ENCODE measurements at places on chromosomes 6 and 20.

- no peak for ATAC-seq
Observed at GRCh38 chr20:41786158-41786557, 168.0 kb upstream of the CHD6 start.

DNA sequence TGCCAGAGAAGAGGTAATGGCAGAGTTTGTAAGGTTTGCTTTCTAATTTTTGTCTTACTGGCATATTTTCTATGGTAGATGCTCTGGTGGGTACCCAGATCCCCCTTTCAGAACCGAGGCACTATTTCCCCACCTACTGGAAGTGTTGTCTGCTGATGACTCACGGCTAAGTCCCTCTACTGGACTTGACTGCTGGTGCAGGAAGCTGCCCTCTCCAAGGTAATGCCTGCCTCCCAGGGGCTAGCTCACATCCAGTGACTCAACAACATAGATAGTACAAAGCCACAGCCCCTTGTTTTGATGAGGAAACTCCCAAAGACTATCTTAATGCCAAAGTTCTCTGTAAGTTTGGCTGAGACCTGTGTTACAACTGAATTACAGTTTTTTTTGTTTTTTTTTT lies 285.4 kb upstream of the FLRT3 start:
- ATAC-seq, result peak; percentile 80

DNA sequence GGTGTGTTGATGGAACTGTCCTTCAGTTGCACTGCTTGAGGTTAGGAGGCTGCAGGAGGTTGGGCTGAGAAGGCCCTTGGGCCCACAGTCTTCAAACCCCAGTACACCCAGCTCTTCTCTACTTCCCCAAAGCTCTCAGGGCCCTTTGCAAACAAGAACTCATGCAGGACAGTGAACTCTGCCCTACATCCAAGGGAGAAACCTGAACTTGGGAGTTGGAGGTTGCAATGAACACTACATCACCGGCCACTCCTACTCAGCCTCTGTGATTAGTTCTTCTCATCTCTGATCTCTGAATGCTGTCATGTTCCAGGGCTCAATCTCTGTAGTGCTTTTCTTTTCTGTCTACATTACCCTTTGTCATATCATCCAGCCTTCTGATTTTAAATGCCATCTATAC lies 148.5 kb upstream of the PDE7B start:
- ATAC-seq, result no peak

DNA sequence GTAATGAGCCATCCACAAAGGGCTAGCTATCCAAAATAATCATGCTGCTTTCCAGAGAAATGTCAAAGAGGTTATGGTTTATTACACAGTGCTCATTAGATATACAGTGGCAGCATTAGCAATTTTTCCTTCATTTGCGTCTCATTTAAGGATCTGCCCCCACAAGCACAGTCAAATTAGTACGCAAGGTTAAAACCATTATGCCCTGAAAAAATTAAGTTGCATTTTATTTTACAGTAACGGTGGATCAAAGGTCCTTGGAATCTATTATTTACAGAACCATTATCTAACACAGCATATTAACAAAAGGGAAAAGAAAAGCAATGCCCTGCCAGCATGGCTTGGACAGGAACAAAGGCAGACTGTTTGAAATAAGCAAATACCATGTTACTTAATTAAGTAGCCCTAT lies 144.8 kb downstream of the PDSS2 start:
- no peak for ATAC-seq

DNA sequence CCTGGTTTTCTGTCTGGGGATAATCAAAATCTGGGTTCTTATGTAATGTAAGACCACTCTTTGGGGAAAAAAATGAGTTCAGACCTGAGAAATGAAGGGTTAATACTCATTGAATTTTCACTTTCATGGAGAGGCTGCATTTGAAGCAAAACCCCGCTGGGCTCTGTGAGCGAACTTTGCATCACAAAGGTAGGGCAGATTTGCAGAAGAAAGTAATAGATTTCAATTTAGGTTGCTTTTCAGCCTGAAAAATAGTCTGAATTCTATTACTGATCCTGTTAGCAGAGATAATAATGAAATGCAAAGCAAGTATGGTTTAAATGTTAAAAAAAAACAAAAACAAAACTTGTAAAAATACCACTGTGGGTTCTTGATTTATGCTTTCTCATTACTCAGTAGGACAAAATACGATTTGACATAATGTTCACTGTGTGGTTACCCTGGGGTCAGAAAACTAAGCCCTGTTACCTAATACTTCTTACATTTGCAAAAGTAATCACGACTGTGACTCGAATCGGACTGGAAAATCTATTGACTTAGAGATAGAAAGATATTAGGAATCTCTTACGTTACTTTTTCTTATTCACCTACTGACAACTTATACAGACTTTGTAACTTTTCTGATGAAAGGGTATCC lies 72.2 kb downstream of the UST start:
- ATAC-seq, result peak; percentile 60

GRCh38 chr6:113361014-113361645 lies 496.0 kb upstream of the MARCKS start:
- no peak for ATAC-seq

GRCh38 chr20:51272401-51272800 lies 249.5 kb upstream of the KCNG1 start:
- no peak for ATAC-seq

GRCh38 chr6:116511424-116512110 lies at the start of gene CALHM5:
Gene CALHM5 (plus strand): TSS chr6:116511639. CDS start chr6:116511697, 58 bp downstream.
- ATAC-seq, result no peak

GRCh38 chr6:9405825-9406224 lies 970.5 kb upstream of the SLC35B3 start:
- ATAC-seq, result no peak

DNA sequence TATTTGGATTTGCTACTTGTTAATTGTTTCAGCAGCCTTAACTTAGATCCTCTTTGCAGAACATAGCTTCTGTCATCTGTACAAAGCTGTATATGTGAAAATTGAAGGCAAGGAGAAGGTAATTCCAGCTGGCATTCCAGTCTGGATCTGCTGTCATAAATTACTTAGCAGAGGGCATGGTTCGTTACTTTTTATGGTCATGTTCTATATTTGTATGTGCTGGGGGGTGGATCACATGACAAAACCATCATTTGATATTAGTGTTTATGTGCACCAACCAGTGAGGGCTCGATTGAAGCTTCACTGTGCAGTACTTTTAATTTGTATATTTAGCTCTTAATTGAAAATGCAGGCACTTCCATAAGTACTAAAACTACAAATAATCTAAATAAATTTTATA lies 80.2 kb downstream of the CAP2 start:
- ATAC-seq, result no peak

GRCh38 chr20:57867181-57867803 lies 157.5 kb upstream of the PMEPA1 start:
- ATAC-seq, result no peak

- ATAC-seq, result no peak
Observed at GRCh38 chr6:169545982-169546381, 155.8 kb downstream of the WDR27 start.

DNA sequence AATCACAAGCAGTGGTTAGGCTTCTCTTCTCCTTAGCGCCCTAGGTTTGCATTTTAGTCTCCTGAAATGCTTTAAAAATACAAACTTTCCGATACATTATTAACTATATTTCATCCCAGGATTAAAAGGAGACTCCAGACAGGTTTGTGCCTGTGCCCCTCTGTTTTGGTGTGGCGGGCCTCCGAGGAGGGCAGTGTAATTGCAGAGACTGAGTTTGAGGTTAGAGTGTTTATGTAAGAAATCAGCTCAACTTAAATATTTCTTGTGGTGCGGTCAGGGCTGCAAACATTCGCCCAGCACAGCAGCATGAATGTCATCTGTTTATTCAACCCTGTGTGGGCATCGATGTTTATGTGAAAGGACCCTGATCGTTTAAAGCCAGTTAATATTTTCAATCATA lies 130.4 kb upstream of the AKAP12 start:
- ATAC-seq, result no peak

DNA sequence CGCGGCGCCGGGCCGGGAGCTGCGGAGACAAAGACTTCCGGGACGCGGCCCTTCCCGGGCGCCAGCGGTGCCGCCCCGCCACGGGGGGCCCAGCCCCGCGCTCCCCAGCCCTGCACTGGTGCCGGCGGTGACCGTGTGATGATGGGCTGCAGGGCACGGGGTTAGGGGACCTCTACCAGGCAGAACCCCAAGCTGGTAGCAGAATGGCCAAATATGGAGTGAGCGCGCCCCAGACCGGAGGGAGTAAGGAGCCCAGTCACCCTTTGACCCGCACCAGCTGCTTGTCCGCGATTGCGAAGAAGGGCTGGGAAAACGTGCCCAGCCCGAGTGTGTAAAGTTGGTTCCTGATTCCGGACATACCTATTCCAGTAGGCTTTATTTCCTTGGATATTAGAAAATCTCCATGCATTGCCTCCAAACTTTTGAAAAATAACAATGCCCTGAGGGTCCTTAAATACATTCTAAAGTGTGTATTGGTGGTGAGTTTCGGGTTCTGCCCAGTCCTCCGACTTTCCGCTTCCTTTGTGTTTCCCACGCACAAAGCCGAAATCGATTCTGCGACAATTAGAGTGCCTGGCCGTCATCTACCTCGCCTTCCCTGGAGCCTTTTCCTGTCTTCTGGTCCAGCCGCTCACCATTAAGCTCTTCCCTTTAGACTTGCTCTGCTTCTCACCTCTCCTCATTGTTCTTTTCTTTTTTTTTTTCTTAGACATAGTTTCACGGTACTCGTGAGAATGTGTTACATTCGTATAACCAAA lies 1.1 kb downstream of the ABRACL start:
- ATAC-seq, result peak; percentile 52

- ATAC-seq, result no peak
Observed at GRCh38 chr20:41152108-41152757, 14.9 kb downstream of the PLCG1 start.

- ATAC-seq, result no peak
Observed at GRCh38 chr6:834866-835265, 141.9 kb upstream of the EXOC2 start.

- no peak for ATAC-seq
Observed at GRCh38 chr6:159372333-159372732, 203.1 kb downstream of the FNDC1 start.

- no peak for ATAC-seq
Observed at GRCh38 chr6:135233686-135234491, 52.8 kb downstream of the MYB start.

DNA sequence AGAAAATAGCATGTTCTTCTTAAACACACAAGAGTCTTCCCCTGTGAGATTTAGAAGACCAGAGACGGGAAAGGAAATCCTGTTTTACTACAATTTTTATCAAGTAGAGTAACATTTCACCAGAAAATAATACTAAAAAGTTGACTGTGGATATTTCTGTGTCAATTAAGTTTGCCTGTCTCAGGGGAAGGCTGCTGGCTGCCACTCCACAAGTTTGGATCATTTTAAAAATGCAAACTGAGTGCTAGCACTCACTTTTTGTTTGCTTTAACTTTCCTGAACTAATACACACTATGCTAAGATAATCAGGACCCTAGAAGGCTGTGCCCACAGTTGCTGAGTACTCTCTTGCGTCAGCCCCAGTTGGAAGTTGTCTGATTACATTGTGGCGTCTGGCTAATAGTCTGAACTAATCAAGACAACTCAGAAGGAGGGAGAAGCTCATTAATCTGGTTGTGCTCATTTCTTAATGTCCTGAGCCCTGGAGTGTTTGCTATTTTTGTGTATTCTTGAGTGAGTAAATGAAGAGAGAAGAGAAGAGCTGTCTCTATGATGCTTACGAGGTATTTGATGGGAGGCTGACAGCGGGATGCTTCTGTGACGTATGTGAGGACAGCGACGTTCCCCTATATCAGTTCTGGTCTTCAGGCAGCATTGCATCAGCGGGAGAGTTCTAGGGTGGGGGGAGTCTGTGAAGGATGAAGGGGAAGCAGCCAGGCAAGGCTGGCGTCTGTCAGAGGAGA lies 664.2 kb downstream of the QKI start:
- no peak for ATAC-seq

GRCh38 chr20:44166477-44166876 lies 20.5 kb downstream of the JPH2 start:
- ATAC-seq, result peak; percentile 56

- ATAC-seq, result peak; percentile 36
Observed at GRCh38 chr6:162940426-162940825, 212.7 kb downstream of the PACRG start.

- no peak for ATAC-seq
Observed at GRCh38 chr20:53706466-53707370, 113.1 kb upstream of the ZNF217 start.

GRCh38 chr6:113182370-113183141 lies 674.6 kb upstream of the MARCKS start:
- ATAC-seq, result peak; percentile 75

DNA sequence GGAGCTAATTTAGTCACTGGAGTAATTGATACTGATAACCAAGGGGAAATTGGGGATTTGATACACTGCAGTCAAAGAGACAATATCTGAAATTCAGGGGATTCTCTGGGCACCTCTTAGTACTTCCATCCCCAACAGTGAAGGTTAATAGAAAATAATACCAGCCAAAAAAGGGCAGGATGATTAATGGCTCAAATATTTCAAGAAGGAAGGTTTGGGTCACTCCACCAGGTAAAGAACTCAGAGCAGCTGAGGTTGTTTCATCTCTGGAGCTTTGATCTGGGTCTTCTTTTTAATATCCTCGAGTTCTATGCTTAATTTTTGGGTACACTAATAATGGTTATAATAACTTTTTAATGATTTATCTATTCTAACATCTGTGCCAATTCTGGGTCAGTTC lies 70.8 kb downstream of the CDKAL1 start:
- ATAC-seq, result no peak

- ATAC-seq, result no peak
Observed at GRCh38 chr6:45571159-45571558, 193.4 kb upstream of the SUPT3H start.

GRCh38 chr20:16803965-16804792 lies 56.0 kb downstream of the OTOR start:
- ATAC-seq, result peak; percentile 72

DNA sequence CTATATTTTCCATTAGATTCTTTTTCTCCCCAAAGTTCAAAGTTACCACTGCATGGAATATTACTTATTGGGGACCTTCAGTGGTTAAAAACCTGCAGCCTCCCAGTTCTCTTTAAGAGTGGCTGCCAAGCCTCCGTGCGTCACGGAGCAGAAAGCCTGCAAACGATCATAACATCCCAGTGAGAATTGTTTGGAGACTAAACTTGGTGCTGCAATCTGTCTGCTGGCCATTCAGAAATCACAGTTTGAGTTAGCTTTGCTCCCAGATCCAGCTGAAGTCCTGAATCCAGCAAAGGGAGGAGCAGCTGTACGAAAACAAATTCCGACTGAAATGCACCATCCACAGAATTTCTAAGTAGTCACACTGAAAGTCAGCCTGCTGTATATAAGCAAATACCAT lies 213.5 kb upstream of the PDE10A start:
- ATAC-seq, result no peak

DNA sequence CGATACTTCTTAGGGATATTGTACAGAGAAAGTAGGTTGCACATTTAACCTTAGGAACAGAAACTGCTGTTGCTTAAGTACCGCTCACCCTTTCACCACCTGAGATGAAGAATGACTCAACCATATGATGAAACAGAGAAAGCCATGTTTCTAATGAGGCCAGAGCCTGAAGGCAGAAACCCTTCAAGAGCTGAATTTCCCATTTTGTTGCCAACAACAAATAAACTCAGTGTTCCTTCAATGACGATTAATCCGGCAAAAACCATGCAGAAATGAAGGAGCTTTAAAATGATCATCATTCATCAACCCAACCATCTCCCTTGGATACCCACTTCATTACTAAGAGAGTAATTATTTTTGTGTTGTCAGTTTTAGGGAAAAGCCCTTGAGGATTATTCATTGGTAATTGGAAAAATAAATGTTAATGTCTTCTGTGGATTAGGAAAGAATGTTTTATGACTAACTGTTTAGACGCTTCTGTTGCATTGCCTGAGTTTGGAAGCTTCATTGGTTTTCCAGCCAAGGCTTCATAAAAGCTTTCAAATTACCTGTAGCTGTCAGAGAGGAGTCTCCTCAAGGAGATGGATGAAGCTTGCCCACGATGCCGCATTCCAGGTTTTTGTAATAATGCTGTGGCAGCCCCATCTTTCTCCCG lies 112.1 kb upstream of the IYD start:
- ATAC-seq, result peak; percentile 81
